T-cell (primary cell): ENCODE measurements at places on chromosomes 12 and 14. TPM values are rescaled to one million over a fixed set of nuclear protein-coding genes. Genes with fewer than 3 reads are reported as not detected.
A peak's percentile ranks its signal among the peaks of the same experiment; 100 is the strongest.

GRCh38 chr12:71873821-71874220, 34.3 kb downstream of the TBC1D15 start:
- no peak overlapping the region for H3K27ac ChIP-seq
- no peaks in the 10 kb centered on the region for H3K27me3 ChIP-seq
- no peaks in the 10 kb centered on the region for H3K4me1 ChIP-seq
- DNase-seq, result no peak
- no peaks in the 10 kb centered on the region for H3K36me3 ChIP-seq
- H3K4me3 ChIP-seq, result no peak overlapping the region

GRCh38 chr12:81811778-81812125, 52.6 kb upstream of the PPFIA2 start:
- no peak overlapping the region for H3K27ac ChIP-seq
- no peaks in the 10 kb centered on the region for H3K4me1 ChIP-seq
- no peak overlapping the region for H3K4me3 ChIP-seq

GRCh38 chr14:55425091-55425490, 13.5 kb upstream of the ATG14 start:
- H3K4me1 ChIP-seq, result peaks cover 6% of the 10 kb centered on the region
- no peak overlapping the region for H3K4me3 ChIP-seq
- no peaks in the 10 kb centered on the region for H3K27me3 ChIP-seq
- no peak for DNase-seq
- H3K36me3 ChIP-seq, result no peaks in the 10 kb centered on the region

DNA sequence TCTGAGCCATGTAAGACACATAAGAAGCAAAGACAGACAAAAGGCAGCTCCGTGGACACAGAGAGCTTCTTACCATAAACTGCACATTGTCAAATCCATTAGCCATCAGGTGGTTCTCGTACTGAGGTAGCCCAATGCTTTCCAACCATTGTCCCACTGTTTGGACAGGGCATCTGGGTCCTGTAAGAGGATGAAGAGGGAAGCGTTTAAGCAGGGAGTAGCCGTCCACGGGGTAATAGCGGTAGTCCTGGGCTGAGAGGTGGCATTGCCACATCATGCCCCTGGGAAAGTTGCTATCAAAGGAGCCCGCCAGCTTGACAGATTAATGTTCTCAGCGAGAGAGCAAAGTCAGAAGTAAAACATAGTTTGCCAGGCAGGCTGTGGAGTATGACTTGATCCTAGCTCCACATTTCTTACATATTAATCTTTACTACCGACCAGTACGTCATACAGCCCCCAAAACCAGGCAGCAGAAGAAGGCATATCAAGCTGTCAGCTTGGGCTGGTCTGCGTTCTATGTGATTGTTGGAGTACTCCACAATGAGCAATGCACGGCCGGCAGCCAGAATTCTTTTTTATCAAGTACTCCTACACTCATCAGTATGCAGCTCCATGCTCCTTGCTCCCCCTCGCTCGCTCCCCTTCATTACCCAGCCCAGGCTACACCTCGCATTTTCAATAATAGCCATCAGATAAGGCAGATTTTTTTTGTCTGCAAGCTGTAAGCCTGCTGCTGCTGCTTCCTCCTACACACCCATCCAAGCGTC, 493.2 kb upstream of the GARIN6 start:
- H3K4me3 ChIP-seq, result no peak overlapping the region
- no peaks in the 10 kb centered on the region for H3K4me1 ChIP-seq
- H3K27me3 ChIP-seq, result no peaks in the 10 kb centered on the region
- no peak overlapping the region for H3K27ac ChIP-seq
- no peaks in the 10 kb centered on the region for H3K36me3 ChIP-seq

DNA sequence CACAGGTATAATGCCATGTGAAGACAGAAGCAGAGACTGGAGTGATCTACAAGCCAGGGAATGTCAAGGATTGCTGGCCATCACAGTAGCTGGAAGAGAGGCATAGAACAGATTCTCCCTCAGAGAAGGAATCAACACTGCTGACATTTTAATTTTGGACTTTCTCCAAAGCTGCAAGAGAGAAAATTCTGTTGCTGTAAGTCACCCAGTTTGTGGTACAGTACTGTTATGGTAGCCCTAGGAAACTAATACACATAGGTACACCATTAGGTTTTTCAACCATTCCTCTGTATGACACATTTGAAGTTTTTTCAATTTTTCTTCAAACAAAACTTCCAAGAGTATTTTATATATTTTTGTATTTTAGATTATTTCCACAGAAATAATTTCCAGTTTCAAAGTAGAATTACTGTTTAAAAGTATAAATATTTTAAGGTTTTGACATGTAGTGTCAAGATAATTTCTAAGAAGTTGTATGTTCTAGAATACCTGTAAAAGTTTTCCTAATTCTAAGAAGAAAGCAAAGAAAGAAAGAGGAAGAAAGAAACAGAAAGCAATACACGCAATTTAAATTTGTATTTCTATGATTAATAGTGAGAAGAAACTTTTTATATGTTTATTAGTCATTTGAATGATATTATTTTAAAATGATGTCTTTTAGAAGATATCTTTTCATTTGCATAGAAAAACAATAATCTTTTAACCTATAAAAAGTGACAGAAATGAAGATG, 64.9 kb upstream of the CATSPERB start:
- H3K27ac ChIP-seq, result no peak overlapping the region
- H3K4me3 ChIP-seq, result no peak overlapping the region
- no peaks in the 10 kb centered on the region for H3K4me1 ChIP-seq

DNA sequence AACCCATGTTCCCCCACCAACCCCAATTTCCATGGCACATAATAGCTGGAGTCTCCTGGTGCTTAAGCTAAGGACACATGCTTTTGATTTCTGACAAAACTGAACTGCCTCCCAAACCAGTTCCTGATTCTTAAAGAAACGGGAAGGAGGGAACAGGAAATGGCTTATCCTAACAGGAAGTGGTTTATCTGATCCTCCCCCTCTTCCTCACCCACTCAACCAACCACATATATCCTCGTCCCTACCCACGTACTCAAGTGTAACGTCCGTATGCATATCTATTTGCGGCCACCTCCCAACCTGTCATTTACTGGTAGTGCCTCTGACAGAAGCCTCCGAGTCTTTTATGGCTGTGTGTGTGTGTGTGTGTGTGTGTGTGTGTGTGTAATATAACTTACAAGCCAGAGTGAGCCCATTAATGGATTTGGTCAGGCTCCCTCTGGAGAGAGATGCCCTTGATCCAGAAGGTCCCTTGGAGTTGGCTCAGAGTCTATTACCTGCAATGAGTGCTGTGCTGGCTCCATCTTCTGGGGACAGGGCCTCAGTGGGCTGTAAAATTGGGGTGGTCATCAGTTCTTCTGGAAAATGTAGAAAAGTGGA, 7.7 kb downstream of the DAZAP2 start:
- H3K4me1 ChIP-seq, result peaks cover 46% of the 10 kb centered on the region
- H3K4me3 ChIP-seq, result no peak overlapping the region
- H3K36me3 ChIP-seq, result peaks cover 33% of the 10 kb centered on the region
- DNase-seq, result peak; percentile 61

- no peak overlapping the region for H3K4me3 ChIP-seq
- no peaks in the 10 kb centered on the region for H3K4me1 ChIP-seq
- H3K36me3 ChIP-seq, result no peaks in the 10 kb centered on the region
- no peak overlapping the region for H3K27ac ChIP-seq
Measured at GRCh38 chr12:40730281-40730680, 38.0 kb downstream of the CNTN1 start.

DNA sequence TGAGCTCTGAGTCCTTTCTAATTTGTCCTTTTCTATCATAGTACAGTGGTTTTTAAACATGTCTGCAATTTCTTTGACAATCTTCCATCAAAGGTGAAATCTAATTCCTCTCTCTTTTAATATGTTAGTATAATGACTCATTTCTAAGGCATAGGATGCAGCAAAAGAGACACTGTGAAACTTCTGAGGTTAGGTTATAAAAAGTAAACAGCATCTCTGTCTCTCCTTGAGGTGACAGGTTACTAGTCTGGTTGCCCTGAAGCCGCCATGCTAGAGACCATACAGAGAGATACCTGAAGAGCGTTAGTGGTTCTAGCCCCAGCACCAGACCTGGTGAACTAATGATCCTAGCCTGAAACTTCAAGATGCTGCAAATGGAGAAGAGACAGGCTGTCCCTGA, 114.3 kb downstream of the PPM1A start:
- H3K4me1 ChIP-seq, result no peaks in the 10 kb centered on the region
- no peak overlapping the region for H3K4me3 ChIP-seq
- no peak for DNase-seq
- H3K27ac ChIP-seq, result no peak overlapping the region
- H3K27me3 ChIP-seq, result no peaks in the 10 kb centered on the region

- peaks cover 97% of the 10 kb centered on the region for H3K4me1 ChIP-seq
- H3K36me3 ChIP-seq, result no peaks in the 10 kb centered on the region
- H3K27me3 ChIP-seq, result no peaks in the 10 kb centered on the region
- DNase-seq, result peak; percentile 78
Measured at GRCh38 chr14:22561661-22562579, 27.1 kb downstream of the DAD1 start.

DNA sequence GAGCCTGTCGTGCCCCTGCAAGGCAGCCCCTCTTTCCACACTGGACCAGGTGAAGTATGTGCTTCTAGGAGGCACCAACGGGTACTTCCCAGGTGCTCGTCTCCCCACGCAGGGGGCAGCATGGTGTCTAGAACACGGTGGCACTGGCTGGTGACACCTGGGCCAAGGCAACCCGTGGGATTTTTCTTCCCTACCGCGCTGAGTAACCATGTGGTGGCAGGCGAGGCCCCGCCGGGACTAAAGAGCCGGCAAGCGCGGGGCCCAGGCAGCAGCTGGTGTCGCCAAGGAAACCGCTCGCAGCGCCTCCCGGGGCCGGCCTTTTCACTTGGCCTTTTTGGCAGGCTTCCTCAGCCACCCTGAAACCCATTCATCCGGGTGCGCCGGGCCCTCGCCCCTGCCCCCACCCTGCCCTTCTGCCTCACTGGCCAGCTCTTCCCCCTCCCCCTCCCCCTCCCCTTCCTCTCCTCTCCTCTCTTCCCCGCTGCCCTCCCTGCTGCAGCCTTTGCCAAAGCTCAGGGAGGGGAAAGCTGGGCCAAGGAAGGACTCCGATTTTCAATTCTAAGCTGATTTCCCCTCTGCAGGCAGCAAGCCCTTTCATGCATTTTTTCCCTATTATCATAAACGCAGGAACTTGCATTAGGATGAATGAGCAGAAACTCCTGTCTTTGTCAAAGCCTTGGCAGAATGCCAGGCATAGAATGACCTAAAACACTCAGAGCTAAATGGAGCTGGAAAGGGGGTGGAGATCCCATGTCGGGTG, 81.2 kb downstream of the IRF2BPL start:
- H3K36me3 ChIP-seq, result no peaks in the 10 kb centered on the region
- no peaks in the 10 kb centered on the region for H3K27me3 ChIP-seq
- no peak overlapping the region for H3K4me3 ChIP-seq
- peaks cover 5% of the 10 kb centered on the region for H3K4me1 ChIP-seq
- peak overlapping the region; percentile 21 for H3K27ac ChIP-seq
- peak; percentile 67 for DNase-seq

GRCh38 chr14:34980337-34980900, 2.4 kb upstream of the SRP54 start:
- no peaks in the 10 kb centered on the region for H3K27me3 ChIP-seq
- no peak overlapping the region for H3K27ac ChIP-seq
- no peaks in the 10 kb centered on the region for H3K36me3 ChIP-seq
- no peak for DNase-seq
- H3K4me1 ChIP-seq, result peaks cover 25% of the 10 kb centered on the region

DNA sequence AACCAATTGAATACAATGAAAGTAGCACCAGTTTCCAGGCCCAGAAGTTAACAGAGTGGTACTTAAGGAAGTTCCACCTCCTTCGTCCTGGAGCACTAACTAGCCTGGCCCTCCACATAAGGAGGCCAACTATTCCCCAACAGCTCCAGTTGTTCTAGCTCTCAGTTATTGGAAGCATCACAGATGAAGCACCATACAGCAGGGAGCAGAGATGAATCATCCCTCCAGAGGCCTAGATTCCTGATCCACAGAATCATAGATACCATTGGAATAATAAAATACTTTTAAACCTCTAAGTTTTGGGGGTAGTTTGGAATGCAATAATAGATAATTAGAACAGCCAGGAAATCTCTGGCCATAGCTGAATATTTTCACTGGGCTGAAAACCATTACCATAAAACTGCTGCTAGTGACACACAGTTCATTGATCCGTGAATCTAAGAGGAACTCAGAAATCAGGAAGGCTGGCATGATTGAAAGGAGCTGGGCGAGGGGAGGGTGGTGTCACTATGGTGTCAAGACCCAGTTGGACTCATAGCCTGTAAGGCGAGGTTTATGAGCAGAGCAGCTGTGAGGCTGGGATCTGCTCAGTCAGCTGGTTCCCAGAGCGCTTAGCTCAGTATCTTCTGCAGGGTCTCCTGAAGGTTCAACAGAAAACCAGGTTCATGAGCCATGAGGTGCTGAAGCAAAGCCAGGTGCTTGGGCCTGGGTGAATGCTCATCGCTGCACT, 371.4 kb upstream of the TMTC1 start:
- H3K27ac ChIP-seq, result no peak overlapping the region
- no peaks in the 10 kb centered on the region for H3K36me3 ChIP-seq
- H3K4me3 ChIP-seq, result no peak overlapping the region
- no peaks in the 10 kb centered on the region for H3K27me3 ChIP-seq
- DNase-seq, result no peak

GRCh38 chr12:51388069-51388799, 3.0 kb downstream of the GALNT6 start:
- H3K36me3 ChIP-seq, result no peaks in the 10 kb centered on the region
- peaks cover 50% of the 10 kb centered on the region for H3K4me1 ChIP-seq
- H3K4me3 ChIP-seq, result no peak overlapping the region
- no peak for DNase-seq
- no peak overlapping the region for H3K27ac ChIP-seq

- H3K27ac ChIP-seq, result no peak overlapping the region
- no peaks in the 10 kb centered on the region for H3K27me3 ChIP-seq
- no peak overlapping the region for H3K4me3 ChIP-seq
- no peaks in the 10 kb centered on the region for H3K36me3 ChIP-seq
Measured at GRCh38 chr12:89781156-89781555, 72.5 kb upstream of the ATP2B1 start.

DNA sequence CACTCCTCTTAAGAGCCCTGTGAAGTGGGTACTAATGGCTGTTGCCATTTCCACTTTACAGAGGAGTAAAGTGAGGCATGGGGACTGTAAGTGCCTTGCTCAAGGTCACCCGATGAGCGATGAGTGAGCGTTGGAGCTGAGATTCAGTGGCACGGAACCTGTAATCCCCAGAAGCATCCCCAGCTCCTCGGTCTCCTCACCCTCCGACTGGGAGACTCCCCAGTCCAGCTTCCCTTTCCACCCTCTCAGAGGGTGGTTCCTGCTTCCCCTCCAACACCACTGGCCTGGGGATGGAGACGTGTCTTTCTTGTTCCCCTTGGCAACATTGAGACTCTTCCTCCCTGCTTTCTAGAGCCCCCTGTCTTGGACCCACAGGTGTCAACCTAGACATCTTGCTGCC, 32.6 kb downstream of the TMEM63C start:
- H3K27me3 ChIP-seq, result peaks cover 9% of the 10 kb centered on the region
- no peak overlapping the region for H3K27ac ChIP-seq
- H3K4me3 ChIP-seq, result no peak overlapping the region
- no peak for DNase-seq
- H3K4me1 ChIP-seq, result no peaks in the 10 kb centered on the region

LPAR5 gene
- total RNA-seq, result 15.1 TPM

SERPINA6 gene
- not detected for total RNA-seq

BRAP gene
- 20.4 TPM for total RNA-seq

CABP1 gene
- total RNA-seq, result not detected

TEX22 gene
- total RNA-seq, result 7.0 TPM
